ENCODE measurements at places on chromosomes 6 and 20.

GRCh38 chr6:80143419-80143937, 37.0 kb downstream of the BCKDHB start:
- DNase-seq: no peak

- no peak for DNase-seq
Observed at GRCh38 chr6:119134752-119135151, 56.3 kb upstream of the FAM184A start.

DNA sequence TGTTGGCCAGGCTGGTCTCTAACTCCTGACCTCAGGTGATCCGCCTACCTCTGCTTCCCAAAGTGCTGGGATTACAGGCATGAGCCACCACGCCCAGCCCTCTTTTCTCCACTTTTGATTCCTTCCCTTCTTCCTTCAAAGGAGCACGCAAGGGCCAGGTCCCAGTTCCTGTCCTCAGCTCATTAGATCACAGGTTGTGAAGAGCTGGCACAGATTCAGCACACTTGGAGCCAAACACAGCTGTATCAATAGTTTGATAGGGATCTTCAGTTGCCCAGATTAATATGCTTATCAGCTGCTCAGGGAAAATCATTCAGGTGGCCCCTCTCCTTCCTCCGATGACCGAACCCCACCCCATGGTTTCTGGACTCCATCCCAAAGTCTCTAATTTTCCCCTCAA, 14.4 kb upstream of the SLC22A23 start:
- DNase-seq: no peak

- DNase-seq: no peak
Observed at GRCh38 chr6:10390495-10391298, 24.2 kb downstream of the TFAP2A start.

GRCh38 chr6:48472091-48472490, 361.1 kb upstream of the PTCHD4 start:
- DNase-seq: no peak

- DNase-seq: no peak
Observed at GRCh38 chr6:55474382-55474781, 104.6 kb downstream of the HMGCLL1 start.

DNA sequence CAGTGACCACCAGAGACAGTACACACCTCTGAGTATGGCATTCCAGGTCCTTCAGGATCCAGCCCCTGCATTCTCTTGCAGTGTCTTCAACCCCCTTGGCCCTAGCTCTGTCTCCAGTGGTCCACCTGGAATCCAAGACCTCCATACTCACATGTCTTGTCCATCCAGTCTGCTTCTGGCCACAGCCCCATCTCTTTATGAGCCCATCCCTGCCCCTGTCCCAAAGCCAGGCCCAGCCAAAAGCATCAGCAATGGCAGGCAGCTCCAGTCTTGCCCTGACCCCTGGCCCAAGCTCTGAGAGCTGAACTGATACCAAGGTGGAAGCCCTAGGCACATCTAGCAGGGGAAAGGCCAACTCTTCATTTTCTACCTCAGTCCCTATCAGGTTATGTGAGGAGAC, 119.6 kb upstream of the PTPRT start:
- DNase-seq: no peak

DNA sequence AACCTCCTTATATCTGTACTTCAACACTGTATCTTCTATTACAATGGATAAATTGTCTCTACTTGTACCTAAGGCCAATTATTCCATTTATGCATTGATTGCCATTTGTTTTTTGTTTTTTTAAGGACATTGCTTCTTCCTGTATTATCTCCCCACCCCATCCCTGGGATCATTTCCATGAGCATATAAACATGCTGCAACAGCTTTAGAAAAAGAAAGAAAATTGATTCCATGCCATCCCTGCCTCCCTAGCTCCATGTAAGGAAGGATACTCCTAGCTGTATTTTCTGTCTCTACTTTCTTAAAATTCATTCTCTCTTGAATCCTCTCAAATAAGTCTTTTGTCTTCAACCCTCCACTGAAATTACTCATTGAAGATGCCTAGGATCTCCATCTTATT, 101.8 kb upstream of the SIM1 start:
- no peak for DNase-seq

GRCh38 chr20:55649254-55649653, 356.1 kb downstream of the CBLN4 start:
- no peak for DNase-seq

DNA sequence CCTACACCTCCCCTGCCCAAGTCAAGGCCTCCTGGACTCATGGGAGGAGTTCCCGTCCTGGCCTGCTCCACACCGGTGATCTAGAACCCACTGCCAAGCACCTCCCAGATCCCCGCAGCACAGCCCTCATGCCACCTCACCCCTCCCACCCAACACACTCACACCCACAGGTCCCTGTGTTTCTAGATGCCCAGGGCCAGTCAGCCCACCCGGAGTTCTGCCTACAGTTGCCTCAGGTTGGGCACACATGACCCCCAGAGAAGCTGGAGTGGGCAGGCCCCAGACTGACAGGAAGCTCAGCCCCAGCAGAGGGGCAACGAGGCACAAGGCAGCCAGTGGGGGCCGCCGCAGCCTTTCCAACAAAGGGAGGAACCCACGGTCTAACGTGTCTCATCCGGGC, 29.6 kb downstream of the RRBP1 start:
- DNase-seq: no peak

DNA sequence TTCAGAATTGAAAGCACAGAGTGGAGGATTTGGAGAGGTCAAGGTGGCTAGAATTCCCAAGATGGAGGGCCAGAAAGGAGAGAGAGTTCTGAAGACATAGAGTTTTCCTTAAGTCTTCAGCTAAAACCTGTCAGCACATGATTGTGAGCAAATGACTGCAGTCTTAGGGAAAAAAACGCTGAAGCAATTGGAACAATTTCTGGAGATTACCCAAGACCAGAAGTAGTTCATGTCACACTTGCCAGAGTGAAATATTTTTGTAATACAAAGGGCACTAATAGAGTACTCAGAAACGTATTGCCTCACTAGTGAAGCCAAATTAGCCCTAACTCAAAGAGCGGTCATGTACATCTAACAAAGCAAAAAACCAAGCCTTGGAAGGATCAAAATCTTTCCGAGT, 541.3 kb upstream of the MARCKS start:
- DNase-seq: no peak
